Thoracic aorta (tissue), 2 donors: ENCODE measurements at places on chromosomes 6 and 20.
A peak's percentile ranks its signal among the peaks of the same experiment; 100 is the strongest.

DNA sequence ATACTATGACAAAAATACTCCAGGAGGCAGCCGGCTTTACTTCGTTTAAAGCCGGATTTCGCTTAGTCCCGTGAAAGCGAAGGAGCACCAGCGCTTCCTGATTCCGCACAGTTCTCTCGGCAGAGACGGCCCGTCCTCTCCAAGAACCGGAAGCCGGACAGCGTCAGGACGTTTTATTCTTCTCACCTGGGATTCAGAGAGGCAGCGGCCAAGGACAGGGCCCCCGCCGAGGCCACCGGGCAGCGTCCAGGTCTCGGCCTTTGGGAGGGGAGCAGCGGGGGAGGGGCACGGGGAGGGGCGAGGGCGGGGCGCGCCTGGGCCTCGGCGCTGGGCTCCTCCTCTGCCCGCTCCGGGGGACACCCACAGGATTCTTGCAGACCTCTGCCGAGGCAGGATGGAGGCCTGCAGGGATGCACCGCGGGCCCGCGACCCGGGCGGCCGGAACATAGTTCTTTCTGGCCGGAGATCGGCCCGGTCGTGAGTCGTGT, 2.8 kb upstream of the DIDO1 start:
- H3K4me3 ChIP-seq: peak overlapping the region; percentile 84
- DNase-seq: no peak
- no peaks in the 10 kb centered on the region for H3K27me3 ChIP-seq
- no peaks in the 10 kb centered on the region for H3K36me3 ChIP-seq
- peaks cover 53% of the 10 kb centered on the region for H3K4me1 ChIP-seq

DNA sequence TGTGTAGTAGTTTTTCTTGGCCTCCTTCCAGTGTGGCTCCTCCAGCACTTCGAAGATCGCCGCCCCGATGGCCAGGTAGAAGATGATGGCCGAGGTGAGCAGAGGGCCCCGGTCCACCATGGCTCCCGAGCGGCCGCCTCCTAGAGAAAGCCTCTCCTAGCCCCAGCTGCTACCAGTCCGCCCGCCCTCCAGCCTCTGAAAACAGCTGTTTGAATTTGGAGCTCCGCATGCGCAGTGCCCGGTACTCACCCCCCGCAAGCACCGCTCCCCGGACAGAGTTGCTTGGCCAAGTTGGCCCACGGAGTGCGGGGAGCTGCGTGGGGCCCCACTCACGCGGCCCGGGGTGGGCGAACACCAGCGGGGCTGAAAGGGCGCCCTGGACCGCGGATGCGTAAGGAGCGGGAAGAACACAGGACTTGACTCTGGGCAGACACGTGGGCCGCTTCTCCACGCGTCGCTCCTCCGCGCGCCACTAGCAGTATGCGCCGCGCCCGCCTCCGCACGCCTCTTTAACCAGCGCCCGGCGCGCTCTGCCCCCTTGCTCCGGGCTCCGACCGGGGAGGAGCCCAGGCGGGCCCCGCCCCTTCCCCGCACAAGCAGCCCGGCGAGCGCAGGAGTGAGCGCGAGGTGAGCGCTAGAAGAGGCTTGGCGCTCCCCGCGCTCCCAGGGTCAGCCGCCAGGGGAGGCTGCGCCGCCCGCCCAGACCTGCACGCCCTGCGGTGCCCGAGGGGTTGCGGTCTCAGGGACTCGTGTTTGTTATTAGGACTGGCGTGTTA, at the start of gene KCNK5:
Gene KCNK5 (minus strand): TSS at position 484 of the 776 bp plus-strand sequence. CDS start 364 bp downstream, at position 120.
- DNase-seq: peak; percentile 15
- H3K36me3 ChIP-seq: no peaks in the 10 kb centered on the region
- no peaks in the 10 kb centered on the region for H3K27me3 ChIP-seq
- no peaks in the 10 kb centered on the region for H3K4me1 ChIP-seq
- H3K4me3 ChIP-seq: peak within 1 kb of the TSS; percentile 68

DNA sequence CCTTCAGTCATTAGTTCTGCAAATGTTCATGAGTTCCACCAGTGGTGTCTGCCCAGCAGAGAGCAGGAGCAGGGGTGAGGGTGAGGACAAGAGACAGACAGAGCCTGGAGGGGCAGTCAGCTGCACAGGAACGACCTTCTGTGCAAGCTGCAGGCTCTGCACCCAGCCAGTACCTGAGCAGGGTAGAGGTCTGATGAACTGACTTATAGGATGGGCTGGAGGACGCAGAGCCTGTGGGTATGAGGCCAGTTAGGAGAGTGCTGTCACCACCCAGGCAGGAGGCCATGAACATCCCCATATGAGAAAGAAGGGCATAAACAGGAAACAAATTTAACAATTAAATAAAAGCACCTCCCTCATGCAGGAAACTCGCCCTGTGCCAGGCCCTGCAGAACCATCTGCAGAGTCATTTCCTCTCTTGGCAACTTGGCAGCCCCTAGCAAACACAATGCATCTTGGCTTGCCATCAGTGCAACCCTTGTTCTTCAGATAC, 17.9 kb downstream of the C6orf15 start:
- no peaks in the 10 kb centered on the region for H3K36me3 ChIP-seq
- no peak overlapping the region for H3K27ac ChIP-seq
- DNase-seq: no peak
- H3K4me3 ChIP-seq: no peak overlapping the region

DNA sequence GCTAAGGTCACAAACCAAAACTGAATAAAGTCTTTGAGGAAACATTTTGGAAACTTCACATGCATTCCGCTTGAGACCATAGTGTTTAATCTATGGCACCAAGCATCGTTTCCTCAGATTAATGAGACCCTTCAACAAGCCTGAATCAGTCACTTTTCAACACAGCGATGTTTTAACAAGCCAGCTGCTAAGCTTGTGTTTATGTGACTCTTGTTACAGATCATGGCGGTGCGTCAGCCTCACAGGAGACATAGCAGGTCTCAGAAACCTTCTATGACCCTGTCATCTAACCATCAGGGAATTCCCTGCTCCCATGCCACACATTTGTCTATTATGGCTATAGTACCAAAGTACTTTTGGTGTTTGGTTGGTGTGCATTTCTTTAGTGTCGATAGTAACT, 57.2 kb downstream of the MTFR2 start:
- H3K36me3 ChIP-seq: no peaks in the 10 kb centered on the region
- no peak overlapping the region for H3K4me3 ChIP-seq
- no peaks in the 10 kb centered on the region for H3K4me1 ChIP-seq

- DNase-seq: no peak
- peaks cover 8% of the 10 kb centered on the region for H3K4me1 ChIP-seq
- H3K36me3 ChIP-seq: no peaks in the 10 kb centered on the region
- no peak overlapping the region for H3K27ac ChIP-seq
- H3K27me3 ChIP-seq: peaks cover 13% of the 10 kb centered on the region
Measured at GRCh38 chr20:59400708-59401107, 100.3 kb downstream of the EDN3 start.

GRCh38 chr6:155444120-155444917, 11.3 kb downstream of the NOX3 start:
- H3K4me3 ChIP-seq: no peak overlapping the region
- H3K36me3 ChIP-seq: no peaks in the 10 kb centered on the region
- H3K27me3 ChIP-seq: no peaks in the 10 kb centered on the region
- DNase-seq: no peak
- no peak overlapping the region for H3K27ac ChIP-seq

DNA sequence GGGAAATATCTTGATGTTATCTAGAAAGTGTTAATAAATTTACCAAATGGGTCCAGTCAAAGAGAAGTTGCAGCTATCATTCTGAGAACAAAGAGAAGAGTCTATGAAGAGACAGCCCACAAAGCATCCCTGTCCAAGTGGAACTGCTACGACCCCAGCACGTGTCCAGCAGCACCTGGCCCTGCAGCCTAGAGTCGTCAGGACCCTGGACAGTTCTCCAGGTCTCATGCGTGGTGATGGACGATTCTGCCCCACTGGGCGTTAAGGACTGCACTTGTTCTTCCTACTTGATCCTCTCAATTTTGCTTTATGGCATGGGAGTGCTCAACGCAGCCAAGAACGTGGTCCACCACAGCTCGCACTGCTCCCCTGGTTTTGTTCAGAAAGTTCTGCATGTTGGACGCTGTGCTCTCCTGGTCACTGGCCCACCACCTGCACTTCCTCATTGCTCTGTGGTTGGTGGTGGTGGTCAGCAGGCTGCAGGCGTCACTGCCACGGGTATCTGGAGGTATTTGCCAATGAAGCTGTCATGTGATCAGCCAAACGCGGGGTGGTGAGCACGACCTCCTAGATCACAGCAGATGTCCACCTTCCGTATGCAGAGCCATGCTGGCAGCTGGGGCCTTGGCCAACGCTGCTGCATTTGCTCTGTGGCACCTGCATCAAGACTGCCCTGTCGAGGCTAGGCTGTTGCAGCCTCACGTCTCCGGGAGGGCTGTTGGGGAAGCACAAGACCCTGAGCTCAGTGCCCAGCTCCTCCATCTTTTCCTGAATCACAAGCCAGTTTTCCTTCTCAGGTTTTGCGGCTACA, 356.4 kb downstream of the CDH4 start:
- no peaks in the 10 kb centered on the region for H3K4me1 ChIP-seq
- no peaks in the 10 kb centered on the region for H3K27me3 ChIP-seq
- no peaks in the 10 kb centered on the region for H3K36me3 ChIP-seq
- H3K27ac ChIP-seq: no peak overlapping the region
- H3K4me3 ChIP-seq: no peak overlapping the region

DNA sequence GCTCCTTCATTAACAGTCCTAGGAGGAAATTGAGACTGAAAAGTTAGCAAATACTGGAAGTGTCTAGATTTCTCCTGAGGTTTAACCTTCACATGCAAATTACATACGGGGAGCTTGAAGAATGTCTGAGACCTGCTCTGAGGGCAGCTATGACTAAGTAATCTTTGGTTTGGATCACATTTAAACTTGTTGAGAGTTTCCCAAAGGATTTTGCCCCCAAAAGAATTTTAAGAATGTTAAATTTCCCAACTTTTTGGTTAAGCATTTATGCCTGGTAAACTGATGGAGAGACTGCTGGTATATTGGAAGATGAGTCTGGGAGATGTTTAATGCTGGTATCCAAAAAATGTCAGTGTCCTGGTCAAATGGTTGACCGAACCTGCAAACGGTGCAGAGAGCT, 97.0 kb downstream of the RREB1 start:
- no peaks in the 10 kb centered on the region for H3K36me3 ChIP-seq
- H3K27ac ChIP-seq: no peak overlapping the region
- no peak overlapping the region for H3K4me3 ChIP-seq
- no peaks in the 10 kb centered on the region for H3K27me3 ChIP-seq
- no peak for DNase-seq
- no peaks in the 10 kb centered on the region for H3K4me1 ChIP-seq

GRCh38 chr6:9467741-9468140, 947.1 kb downstream of the TFAP2A start:
- H3K27me3 ChIP-seq: no peaks in the 10 kb centered on the region
- no peaks in the 10 kb centered on the region for H3K36me3 ChIP-seq
